ENCODE measurements at places on chromosomes 3 and 15. TPM values are rescaled to one million over a fixed set of nuclear protein-coding genes. Genes with fewer than 3 reads are reported as not detected.

Gene MUSTN1
- total RNA-seq, result 1.3 TPM

Gene CMTM8
- 0.48 TPM for total RNA-seq

Gene PAQR9
- total RNA-seq, result not detected

Gene RTP1
- total RNA-seq, result not detected

Gene CCDC33
- total RNA-seq, result not detected

Gene SHC4
- 2.8 TPM for total RNA-seq

Gene ACKR2
- total RNA-seq, result 11.5 TPM

Gene DPH3
- 25.7 TPM for total RNA-seq

GRCh38 chr3:65716071-65716751 is 322.5 kb downstream of the MAGI1 start:
- no peak for DNase-seq

- DNase-seq, result no peak
Measured at GRCh38 chr3:116000311-116000710, 377.0 kb downstream of the GAP43 start.

DNA sequence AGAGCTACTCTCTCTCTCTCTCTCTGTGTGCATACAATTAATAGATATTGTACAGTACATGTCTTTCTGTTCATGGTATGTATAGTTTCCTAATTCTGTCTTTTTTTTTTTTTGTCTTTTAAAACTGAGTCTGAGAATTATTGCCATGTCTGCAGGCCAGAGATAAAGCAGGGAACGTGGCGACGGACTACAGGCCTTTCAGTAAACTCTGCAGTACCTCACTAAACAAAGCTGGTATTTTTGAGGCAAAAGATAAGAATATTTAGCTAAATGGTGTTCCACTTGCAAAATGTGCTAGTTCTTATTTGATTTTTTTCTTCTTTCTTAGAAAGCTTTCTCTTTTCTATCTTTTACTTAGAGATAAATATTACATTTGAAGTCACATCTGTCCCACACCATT is 44.0 kb upstream of the EHHADH start:
- DNase-seq, result no peak

DNA sequence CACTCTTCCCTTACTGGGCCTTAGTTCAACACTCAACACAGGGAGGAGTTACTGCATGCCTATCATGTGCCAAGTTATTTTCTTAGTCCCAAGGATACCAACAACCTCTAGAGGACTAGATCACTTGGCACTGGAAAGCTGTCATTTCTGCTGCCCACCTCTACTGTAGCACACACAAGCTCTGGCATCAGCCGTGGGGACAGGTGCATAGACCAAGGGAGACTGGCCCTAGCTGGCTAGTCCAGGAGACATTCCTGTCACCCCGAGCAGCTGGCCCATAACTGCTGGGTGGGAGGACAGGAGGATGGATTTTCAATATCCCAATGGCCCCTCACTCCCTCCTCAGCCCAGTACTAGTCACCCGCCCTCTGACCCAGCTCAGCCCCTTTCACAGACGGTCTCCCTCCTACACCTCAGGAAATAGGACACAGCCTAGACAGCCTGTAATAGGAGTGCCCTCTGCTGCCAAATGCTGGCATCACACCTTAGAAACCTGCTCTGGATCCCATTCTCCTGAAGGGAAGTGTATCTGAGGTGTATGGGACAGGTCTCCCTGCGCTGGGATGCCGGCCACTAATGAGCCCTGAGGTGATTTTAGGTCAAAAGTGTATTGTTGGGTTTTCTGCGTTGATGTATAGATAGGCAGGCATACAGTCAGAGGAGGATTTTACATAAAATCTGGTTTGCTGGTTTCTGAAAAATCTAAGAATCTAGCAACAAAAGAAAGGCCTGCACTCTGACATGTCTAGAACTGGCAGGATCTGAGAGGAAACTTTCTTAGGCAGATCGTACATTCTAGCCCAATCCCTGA is 3.4 kb upstream of the DZIP1L start:
- DNase-seq, result no peak

GRCh38 chr3:178618896-178619295 is 82.7 kb downstream of the KCNMB2 start:
- DNase-seq, result no peak

DNA sequence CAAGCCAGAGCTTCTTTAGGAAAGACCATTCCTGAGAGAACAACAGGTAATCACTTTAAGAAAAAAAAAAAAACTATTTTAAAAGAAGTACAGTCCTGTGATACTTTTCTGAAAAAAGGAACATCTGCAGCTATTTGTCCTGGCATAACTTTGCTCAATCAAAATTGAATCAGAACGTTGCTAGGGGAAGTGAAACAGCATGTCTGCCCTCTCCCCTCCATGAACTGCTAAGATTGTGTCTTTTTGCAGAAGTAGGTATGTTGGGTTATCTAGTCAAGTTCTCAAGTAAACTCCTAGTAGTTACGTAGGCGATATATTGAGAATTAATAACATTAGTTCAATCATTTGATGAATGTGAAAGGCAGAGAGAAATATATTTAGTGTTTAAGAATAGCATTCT is 1013.3 kb downstream of the TUSC7 start:
- DNase-seq, result no peak

- no peak for DNase-seq
Measured at GRCh38 chr3:177597311-177598096, 400.2 kb upstream of the TBL1XR1 start.

DNA sequence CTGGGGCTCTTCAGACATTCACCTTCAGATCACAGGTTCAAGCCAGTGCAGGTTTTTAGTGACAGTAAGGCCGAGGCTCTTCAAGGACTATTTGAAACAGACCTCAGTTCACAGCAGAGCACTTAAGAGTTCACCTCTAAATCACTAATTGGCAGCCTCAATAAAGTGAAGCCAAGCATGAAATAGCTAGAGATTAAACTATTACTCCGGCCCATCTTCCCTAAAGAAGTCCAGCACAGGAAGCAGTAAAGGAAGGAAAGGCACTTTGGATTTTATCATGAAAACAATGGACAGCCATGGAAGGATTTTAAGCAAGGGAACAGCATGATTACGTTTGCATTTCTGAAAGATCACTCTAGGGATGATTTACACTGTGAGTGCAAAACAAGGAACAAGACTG is 27.6 kb upstream of the ARL6 start:
- DNase-seq, result no peak

DNA sequence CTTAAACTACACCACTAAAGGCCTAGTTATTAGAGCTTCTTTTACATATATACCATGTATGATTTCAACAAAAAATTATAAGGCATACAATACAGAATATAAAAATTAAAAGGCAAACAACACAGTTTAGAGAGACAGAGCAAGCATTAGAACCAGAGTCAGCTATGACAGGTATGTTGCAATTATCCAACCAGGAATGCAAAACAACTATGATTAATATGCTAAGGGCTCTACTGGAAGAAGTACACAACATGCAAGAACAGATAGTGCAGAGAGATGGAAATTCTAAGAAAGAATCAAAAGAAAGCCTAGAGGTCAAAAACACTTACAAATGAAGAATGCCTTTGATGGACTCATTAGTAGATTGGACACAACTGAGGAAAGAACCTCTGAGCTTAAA is 39.6 kb downstream of the CCDC54 start:
- no peak for DNase-seq

- no peak for DNase-seq
Measured at GRCh38 chr3:161393803-161394202, 22.5 kb upstream of the SPTSSB start.

GRCh38 chr3:14460342-14461005 is 58.1 kb downstream of the SLC6A6 start:
- no peak for DNase-seq

DNA sequence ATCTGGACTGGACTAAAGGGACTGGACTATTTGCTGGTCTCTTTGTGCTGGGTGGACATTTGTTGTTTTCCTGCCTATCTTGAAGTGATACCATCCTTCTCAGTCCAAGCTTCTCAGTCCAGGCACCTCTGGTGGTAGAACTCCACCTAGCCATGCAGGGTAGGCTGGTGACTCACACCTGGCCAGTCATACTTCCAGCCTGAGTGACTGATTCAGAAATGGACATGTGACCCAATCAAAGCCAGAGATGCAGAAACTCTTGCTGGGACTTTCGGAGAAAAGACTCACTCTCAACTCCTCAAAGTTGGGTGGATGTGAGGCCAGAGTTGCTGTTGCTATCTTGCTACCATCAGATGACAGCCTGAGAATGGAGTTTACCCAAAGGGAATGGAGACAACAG is 5.6 kb upstream of the ASB14 start:
- no peak for DNase-seq

GRCh38 chr15:89444241-89445225 is 51.9 kb downstream of the RHCG start:
- DNase-seq, result no peak

- no peak for DNase-seq
Measured at GRCh38 chr3:152865668-152866245, 30.8 kb downstream of the P2RY1 start.

DNA sequence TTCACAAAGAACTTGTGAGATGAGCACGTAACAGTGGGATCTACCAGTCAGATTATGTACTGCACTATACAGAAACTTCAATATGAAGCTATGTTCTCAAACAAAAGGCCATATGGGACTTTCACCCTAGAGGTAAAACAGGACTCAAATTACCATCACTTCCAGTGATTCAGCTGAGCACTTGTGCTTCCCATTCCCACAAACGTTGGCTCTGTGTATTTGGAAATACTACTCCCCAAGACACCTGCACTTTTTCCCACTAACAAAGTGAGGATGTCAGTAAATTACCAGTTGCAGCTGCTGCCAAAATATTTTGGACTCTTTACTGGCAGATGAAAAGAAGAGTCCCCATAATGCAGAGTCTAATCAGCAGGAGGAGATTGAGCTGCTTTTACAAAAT is 1570.1 kb downstream of the SI start:
- no peak for DNase-seq

DNA sequence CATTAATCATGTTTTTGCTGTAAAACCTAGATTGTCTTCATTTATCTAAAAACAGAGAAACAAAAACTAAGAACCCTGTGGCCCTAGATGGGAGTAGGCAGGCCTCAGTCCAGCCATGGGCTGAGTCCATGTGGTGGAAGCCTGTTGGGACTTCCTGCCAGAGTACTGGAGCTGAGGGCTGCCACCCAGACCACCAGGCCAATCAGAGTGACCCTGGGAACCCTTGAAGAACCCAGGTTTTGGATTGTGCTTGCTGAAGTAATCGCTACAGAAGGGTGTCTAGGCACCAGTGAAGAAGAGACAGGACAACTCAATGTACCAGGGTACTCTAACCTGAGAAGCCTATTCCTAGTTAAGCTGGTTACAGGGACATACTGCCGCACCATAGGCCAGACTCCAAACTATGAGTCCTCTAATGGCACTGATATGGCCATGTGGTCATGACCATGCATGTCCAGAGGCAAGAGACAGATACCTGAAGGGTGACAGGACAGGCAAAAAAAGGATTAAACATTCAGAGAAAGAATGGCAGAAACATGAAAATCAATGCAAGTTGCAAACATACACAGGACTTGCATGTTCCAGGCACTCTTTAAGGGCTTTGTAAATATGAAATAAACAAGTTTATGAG is 12.9 kb downstream of the CSRNP1 start:
- DNase-seq, result peak; percentile 44

DNA sequence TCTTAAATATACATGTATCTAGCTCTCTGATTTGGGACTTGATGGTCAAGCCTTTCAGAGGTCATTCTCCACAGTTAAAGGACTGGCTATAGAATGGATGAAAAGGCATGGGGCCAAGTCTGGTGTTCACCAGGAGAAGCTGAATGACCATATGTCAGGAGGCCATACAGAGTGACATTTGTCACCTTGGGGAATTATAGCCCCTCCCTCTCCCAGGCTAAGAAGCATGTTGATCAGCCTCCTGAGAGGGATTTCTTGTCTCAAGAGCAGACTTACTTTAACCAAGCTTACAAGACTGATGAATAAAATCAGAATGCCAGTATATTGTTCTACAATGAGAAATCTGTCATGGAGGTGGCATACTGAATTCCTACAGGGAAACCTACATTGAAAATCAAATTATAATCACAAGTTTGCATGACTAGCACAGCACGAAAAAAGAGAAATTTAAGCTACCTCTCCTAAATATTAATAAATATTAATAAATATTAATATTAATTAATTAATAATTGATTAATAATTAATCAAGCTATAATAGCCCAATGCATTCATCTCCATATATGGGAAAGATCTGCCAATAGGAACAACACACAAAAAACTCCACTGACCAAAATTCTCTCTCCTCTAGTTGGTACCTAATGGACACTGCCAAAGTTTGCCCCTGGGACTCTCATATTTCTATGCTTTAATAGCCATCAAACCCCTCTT is 47.3 kb downstream of the ATP8B4 start:
- no peak for DNase-seq

DNA sequence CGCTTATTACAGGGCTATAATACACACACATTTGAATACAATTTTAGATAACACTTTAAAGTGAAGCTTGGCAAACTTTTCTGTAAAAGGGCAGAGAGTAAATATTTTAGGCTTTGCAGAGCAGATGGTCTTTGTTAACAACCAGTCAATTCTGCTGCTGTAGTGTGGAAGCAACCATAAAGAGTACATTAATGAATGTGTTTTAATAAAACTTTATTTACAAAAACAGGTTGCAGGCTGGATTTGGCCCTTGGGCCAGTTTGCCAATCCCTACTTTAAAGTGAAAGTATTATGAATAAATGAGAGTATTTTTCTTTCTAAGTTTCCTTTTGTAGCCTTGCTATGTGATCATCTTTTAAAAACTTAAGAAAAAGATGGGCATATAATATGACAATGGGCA is 20.7 kb upstream of the ANKRD34C start:
- DNase-seq, result no peak

GRCh38 chr3:197283045-197283444 is 15.4 kb downstream of the DLG1 start:
- DNase-seq, result no peak

GRCh38 chr15:62734706-62735105 is 307.8 kb upstream of the TPM1 start:
- DNase-seq, result no peak

DNA sequence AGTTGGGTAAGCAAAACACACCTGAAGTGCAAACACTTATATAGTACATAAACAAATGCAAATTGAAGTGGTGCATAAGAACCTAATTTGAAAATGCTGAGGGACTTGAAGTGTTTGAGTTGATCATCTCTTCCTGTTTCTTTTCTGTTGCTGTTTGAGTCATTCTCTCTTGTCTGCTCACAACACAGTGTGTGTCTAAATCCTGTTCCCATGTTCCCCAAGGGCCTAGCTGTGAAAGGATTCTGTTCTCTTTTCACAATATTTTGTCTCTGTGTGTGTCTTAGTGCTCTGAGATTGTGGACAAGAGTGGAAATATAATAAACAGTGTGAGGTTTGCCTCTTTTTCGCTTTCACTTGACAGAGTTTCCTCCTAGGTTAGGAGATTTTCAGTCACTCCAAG is 6.1 kb downstream of the CD96 start:
- DNase-seq, result no peak
